Activated CD8-positive, alpha-beta memory T cell treated with anti-CD3 and anti-CD28 coated beads, Interleukin-2, amount 10 ng/mL, durations not matched to agents 7 days and 5 days (primary cell): ENCODE measurements at places on chromosomes 3 and 15. TPM values are rescaled to one million over a fixed set of nuclear protein-coding genes. Genes with fewer than 3 reads are reported as not detected.

The GPR149 gene
- total RNA-seq = not detected

The HYAL1 gene
- 0.15 TPM for total RNA-seq

The VEPH1 gene
- total RNA-seq = not detected

The PIERCE2 gene
- total RNA-seq = not detected

The SLC25A38 gene
- 55.9 TPM for total RNA-seq

The ATP2C1 gene
- 64.0 TPM for total RNA-seq

The SPATA12 gene
- not detected for total RNA-seq

The GABRR3 gene
- total RNA-seq = not detected

The CLPX gene
- 58.8 TPM for total RNA-seq

The NUP210 gene
- 186 TPM for total RNA-seq

The WWTR1 gene
- total RNA-seq = 3.8 TPM

The LRRC49 gene
- total RNA-seq = 0.66 TPM

The B3GALNT1 gene
- total RNA-seq = 9.3 TPM

The REC114 gene
- total RNA-seq = not detected

The PYGO1 gene
- not detected for total RNA-seq

The GADL1 gene
- total RNA-seq = not detected

The TMC3 gene
- not detected for total RNA-seq

The RBP2 gene
- total RNA-seq = not detected

The SERF2 gene
- 804 TPM for total RNA-seq

The NR1I2 gene
- 0.35 TPM for total RNA-seq

The ZIC1 gene
- total RNA-seq = not detected

The FMN1 gene
- total RNA-seq = not detected

The ANKRD34C gene
- total RNA-seq = not detected

The MESP1 gene
- total RNA-seq = 5.1 TPM

The SAXO2 gene
- total RNA-seq = not detected

The ABHD5 gene
- total RNA-seq = 12.9 TPM

The MESP2 gene
- not detected for total RNA-seq

The CCR1 gene
- 35.3 TPM for total RNA-seq

The IFT57 gene
- 18.5 TPM for total RNA-seq

The STRIT1 gene
- not detected for total RNA-seq

The KLHL40 gene
- not detected for total RNA-seq

The APEH gene
- total RNA-seq = 150 TPM

The CCDC39 gene
- not detected for total RNA-seq

The HOMER2 gene
- total RNA-seq = 14.4 TPM

The MEX3B gene
- 0.73 TPM for total RNA-seq

The ADGRG7 gene
- total RNA-seq = not detected

The BUB1B gene
- total RNA-seq = 89.5 TPM

The SV2B gene
- total RNA-seq = not detected

The PDZRN3 gene
- not detected for total RNA-seq

The P2RY14 gene
- 2.2 TPM for total RNA-seq

The CYP19A1 gene
- total RNA-seq = 1.0 TPM

The RETNLB gene
- not detected for total RNA-seq

The SLC2A2 gene
- not detected for total RNA-seq

The GOLGA8T gene
- total RNA-seq = 0.77 TPM

The CAMK2N2 gene
- total RNA-seq = 0.20 TPM

The PIGZ gene
- 1.6 TPM for total RNA-seq

The SYNPR gene
- not detected for total RNA-seq

The LIPC gene
- total RNA-seq = 5.3 TPM

The XCR1 gene
- not detected for total RNA-seq

The IQCF5 gene
- total RNA-seq = not detected

The RARRES1 gene
- total RNA-seq = not detected

The RABL3 gene
- 18.8 TPM for total RNA-seq

The CDHR4 gene
- not detected for total RNA-seq

The SLC22A14 gene
- total RNA-seq = not detected
